Subcutaneous preadipocyte (primary cell): ENCODE measurements at places on chromosomes 3 and 15. TPM values are rescaled to one million over a fixed set of nuclear protein-coding genes. Genes with fewer than 3 reads are reported as not detected.

ARNT2 gene
- 1.8 and 10.7 TPM in 2 replicates for total RNA-seq

GCNT3 gene
- 0.37 and 0.39 TPM in 2 replicates for total RNA-seq

RFT1 gene
- 8.1 and 12.9 TPM in 2 replicates for total RNA-seq

GABRG3 gene
- total RNA-seq = not detected in 2 replicates

ABI3BP gene
- total RNA-seq = 74.2 and 93.6 TPM in 2 replicates

FSIP1 gene
- total RNA-seq = 0.98 and 1.1 TPM in 2 replicates

WNT5A gene
- total RNA-seq = 7.0 and 25.6 TPM in 2 replicates

SLC2A2 gene
- total RNA-seq = not detected in 2 replicates

ACKR4 gene
- total RNA-seq = 2.5 and 8.1 TPM in 2 replicates

MEF2A gene
- total RNA-seq = 21.3 and 31.1 TPM in 2 replicates
